WERI-Rb-1 (cell line): ENCODE measurements at places on chromosomes 7 and 10.
A peak's percentile ranks its signal among the peaks of the same experiment; 100 is the strongest.

GRCh38 chr7:7803715-7804178, 85.3 kb upstream of the RPA3 start:
- peak; percentile 66 for DNase-seq

DNA sequence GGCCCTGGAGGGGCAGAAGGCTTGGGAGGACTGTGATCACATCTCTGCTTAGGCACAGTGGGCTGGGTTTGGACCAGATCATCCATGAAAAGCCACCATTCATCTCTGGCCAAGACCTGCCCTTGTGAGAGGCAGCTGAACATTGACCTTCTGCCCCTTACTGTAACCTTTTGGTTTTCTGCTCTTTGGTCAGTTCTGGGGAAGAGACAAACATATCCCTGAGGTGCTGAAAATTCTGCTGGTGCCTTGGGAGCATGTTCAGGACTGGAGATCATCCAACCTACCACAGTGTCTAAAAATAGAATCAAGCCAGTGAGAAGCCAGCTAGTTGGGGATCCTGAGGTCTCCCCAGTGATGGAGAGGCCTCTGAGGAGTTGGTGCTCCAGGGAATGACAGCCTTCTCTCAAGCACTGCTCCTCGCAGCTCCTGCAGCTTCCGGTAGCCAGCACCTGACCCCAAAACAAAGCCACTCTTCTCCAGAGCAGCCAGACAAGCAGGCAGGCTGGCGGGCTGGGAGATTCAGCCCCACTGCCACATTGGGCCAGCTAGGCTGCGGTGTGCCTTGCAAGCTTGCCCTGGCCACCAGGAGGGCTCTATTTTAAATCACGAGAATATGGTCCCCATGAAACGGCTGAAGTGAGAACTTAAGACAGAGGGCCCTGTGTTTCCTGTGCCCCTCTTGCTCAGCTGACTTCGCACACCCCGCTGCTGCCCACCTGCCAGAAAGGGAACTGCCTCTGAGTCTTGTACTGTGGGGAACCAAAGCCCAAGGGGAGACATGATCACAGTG, 37.8 kb upstream of the UBE2H start:
- DNase-seq = no peak

- peak; percentile 75 for DNase-seq
These were observed 83.8 kb upstream of the GPR26 start for GRCh38 chr10:123582084-123582989.

GRCh38 chr10:35451151-35452016, 115.1 kb downstream of the CCNY start:
- no peak for DNase-seq

- no peak for DNase-seq
These were observed 37.0 kb upstream of the MXI1 start for GRCh38 chr10:110170142-110170971.

GRCh38 chr7:99143853-99144672, at the start of gene SMURF1:
Gene SMURF1, minus strand, starts transcription at chr7:99144108. Its CDS starts 328 bp downstream, at chr7:99143780.
- DNase-seq = peak; percentile 51

DNA sequence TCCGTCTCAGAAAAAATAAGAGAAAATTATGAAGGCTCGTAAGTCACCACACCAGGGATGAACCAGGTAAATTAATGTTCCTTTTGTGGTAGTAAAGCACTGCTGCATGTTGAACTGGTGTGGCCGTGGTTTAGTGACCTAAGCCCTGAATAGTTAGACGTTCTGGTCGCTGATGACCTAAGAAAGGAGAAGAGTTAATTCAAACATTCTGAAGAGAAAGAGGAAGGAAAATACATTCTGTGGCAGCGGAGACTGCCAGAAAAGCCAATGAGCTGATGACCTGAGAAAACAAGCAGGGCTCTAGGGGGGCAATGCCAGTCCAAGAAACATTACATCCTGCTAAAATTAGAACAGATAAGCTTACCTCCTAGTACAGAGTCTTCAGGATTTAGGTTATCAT, 17.5 kb downstream of the DNAJC9 start:
- DNase-seq = no peak

GRCh38 chr10:32375631-32376030, 28.7 kb upstream of the EPC1 start:
- DNase-seq = no peak
